ENCODE measurements at places on chromosomes 1 and 21.
A peak's percentile ranks its signal among the peaks of the same experiment; 100 is the strongest.

DNA sequence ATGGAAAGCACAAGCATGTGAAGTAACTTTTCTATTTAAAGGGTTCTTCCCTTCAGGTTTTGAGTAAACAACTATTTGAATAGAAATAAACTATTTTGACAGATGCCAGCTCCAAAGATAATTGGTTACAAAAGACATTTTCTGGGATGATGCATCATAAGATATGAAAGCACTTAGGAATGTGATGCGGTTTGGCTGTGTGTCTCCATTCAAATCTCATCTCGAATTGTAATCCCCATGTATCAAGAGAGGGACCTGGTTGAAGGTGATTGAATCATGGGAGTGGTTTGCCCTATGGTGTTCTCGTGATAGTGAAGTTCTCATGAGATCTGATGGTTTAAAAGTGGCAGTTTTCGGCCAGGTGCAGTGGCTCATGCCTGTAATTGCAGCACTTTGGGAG lies 6.4 kb downstream of the DISP1 start:
- DNase-seq: no peak

GRCh38 chr1:8023995-8024313 lies 2.2 kb downstream of the ERRFI1 start:
- no peak for DNase-seq

GRCh38 chr1:205915354-205915990 lies 27.8 kb downstream of the SLC26A9 start:
- no peak for DNase-seq

GRCh38 chr21:29166323-29166722 lies 35.9 kb downstream of the MAP3K7CL start:
- no peak for DNase-seq

DNA sequence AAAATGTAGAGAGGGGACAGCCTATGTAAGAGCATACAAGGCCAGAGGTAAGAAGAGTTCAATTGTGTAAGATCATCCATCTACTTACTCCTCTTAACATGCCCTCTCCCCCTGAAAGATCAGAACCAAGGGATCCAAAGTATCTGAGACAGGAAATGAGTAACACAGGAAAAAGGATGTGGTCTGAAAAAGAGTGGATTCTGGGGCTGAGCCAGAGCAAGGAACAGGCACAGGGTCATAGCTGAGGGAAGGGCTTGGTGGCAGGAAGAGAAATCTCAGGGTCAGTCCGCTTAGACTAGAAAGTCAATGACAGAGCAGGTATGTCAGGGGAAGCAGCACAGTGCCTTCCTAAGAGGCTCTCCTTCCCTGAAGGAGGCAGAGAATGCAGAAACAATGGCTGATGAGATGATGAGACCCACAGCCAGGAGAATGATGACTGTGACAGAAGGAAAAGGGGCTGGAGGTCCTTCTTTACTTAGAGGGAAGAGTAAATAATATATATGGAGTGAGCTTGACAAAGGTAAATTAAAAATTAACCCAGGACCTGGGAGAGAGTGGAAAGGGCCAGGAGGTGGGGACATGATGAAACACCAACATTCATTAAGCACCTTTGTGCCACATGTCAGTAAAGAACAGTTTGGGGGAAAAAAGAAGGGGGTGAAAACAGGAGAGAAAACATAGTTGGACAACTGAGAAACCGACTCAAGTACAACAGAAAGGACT lies 26.2 kb upstream of the A3GALT2 start:
- no peak for DNase-seq

DNA sequence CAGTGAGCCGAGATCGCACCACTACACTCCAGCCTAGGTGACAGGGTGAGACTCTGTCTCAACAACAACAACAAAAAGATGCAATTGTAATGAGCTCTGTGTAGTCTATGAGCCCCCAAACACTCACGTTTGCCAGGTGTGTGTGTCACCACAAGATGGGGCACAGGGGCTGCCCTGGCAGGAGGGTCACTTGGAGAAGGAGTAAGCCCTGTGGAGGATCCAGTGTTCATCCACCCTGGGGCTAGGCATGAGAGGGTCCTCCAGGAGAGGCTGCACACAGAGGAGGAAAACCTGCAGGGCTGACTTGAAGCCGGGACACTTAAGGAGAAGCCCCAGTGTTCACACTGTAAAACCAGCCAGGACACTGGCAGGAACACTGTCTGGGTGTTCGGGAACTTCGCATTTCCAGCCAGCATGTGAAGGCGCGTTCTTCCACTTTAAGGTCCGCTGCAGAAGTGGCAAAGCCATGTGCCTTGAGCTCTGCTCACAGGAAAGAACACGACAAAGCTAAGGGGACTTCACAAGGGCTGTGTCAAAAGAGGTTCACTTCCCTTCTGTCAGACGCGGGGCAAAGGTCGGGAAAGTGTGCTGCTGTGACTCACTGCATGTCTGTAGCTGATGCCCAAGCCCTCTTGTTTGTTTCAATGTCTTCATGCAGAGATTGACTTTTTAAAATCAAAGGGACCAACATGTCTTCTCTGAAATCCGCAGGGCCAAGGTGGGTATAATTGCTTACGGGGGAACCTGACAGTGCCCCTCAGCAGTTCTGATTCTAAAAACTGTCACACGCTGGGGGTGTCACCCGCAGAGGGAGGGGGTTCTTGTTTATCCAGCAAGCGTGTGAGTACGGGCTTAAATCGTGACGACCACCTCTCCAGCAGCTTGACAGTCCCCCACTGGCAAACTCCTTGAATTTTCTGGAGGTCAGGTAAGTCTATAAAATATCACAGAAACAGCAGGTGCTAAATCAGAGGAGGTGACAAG lies 102.8 kb downstream of the RIPK4 start:
- no peak for DNase-seq

DNA sequence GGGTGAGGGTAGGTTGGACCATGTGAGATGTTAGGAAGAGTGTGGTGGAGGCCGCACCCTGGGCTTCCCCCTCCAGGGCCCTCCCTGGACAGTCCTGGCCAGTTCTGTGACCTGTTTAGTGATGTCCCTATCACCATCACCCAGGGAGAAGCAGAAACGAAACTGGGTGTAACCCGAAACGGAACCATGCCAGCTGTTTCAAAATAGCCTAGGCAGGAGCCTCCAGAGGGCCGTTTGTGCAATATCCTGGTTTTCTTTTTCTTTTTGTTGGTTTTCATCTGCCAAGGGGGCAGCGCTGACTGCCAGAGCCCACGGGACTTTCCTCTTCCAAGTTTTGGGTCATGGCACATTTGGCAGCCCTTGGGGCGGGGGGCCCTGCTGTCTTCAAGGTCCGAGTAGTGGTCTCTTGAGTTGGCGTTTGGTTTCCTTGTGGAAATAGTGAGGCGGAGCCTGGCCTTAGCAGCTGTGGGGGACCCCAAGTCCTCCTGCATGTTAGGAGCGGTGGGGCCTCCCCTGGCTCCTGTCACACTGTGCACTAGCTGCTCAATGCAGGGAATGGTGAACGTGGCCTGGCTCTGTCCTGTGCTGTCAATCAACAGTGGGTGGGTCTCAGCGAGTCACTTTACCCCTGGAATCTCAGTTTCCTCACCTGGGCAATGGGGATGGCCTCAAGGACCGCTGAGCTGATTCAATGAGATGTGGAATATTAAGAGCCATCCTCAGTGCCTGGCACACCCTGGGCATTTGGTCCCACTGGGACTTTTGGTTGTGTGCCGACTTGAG lies 90.7 kb downstream of the ARHGEF10L start:
- DNase-seq: no peak

- DNase-seq: no peak
Observed at GRCh38 chr1:54854381-54855020, 32.5 kb downstream of the DHCR24 start.

DNA sequence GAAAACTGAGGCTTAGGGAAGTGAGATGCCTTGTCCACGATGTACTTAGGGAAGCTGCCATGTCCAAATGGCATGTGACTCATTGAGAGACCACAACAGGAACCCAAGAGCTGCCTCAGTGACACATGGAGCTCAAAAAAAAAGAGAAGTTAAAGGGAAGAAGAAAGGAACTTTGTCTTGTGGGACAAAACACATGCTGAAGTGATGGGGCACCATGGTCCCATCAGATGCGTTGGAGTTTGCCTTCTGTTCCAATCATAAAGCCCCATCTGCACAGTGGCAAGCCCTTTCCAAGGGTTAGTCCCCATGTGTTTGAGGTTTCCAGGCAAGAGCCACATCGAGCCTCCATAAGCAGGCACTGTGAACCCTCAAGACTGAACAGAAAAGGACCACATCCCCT lies 8.0 kb downstream of the MED8 start:
- DNase-seq: no peak

DNA sequence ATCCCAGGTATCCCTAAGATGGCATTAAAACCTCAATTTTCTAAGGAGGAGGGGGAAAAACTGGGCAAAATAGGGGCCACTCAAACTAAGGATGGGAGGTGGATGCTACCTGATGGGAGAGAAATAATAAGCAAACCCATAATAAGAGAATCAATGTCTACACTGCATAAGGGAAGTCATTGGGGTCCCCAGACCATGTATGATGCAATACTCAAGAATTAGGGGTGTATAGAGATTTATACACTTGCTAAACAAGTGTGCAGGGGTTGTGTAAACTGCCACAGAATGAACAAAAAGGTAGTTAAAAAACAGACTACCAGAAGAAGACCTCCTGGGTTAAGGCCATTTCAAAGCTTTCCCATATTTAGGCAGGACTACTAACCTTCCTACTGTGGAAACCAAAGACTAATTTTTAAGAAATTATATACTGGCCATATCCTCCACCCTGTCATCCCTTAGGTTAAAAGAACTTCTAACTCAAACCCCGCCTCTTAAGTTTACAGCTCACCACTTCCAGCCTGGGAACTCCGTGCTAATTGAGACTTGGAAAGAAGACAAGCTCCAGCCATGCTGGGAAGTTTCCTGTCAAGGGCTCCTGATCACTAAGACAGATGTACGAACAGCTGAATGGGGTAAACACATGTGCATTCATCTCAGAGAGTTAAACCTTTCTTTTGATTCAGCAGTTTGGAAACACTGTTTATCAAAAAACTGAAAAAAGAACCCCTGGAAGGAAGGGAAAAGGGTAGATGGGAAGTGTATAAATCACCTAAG lies 64.4 kb upstream of the TLR5 start:
- no peak for DNase-seq

GRCh38 chr1:1630965-1631781 lies 800 bp upstream of the MMP23B start:
- DNase-seq: no peak

DNA sequence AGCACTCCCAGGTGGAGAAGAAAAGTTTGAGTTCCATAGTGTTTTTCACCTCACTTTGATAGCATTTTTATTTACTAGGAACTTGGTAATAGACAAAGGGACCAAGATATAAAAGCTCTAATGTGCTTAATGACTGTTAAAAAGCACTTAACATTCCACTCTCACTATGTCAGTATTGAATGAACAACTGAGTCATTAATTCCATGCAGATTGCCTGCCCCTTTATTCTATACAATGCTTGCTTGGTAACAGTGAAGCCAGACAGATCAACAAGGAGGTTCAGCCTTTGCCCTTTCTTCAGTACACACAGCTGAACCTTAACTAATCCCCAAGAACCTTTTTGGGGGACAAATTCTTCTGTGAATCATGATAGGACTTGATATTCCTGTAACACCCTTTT lies 425.5 kb downstream of the NUF2 start:
- no peak for DNase-seq

- DNase-seq: no peak
Observed at GRCh38 chr1:58724483-58724882, 24.6 kb upstream of the MYSM1 start.

- no peak for DNase-seq
Observed at GRCh38 chr1:113874012-113874879, 2.7 kb upstream of the PTPN22 start.

GRCh38 chr1:7561331-7561921 lies 209.7 kb upstream of the VAMP3 start:
- DNase-seq: no peak

DNA sequence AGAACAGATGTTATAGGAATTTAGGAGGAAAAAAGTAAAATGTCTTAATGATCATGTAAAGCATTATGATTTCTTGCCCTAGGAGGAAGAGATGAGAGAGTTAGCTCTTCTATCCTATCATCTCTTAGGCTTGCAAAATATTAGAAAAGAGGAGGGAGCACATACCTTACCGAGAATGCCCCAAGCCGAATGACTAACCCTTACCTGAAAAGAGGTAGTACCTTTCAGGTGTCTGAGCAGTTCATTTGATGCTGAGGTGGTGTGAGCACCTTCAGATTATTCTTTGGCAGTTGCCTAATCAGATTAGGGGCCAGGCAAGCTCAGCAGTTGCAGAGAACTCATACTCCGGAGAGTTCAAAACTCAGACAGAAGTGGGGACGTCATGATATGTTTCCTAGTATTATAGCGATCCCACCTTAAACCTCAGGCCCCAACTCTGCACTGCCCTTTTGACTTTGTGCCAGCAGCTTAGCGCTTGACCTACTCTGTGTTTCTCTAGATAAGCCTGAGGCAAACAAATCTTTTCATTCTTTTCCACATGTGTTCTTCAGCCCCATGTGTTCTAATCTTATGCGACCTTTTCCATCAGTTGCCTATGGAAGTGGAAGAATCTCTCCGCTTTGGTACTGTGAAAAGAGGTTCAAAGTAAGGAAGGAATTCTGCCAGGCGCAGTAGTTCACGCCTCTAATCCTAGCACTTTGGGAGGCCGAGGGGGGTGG lies 52.5 kb downstream of the ATP2B4 start:
- no peak for DNase-seq

GRCh38 chr1:19187852-19188251 lies 22.2 kb downstream of the UBR4 start:
- DNase-seq: no peak

DNA sequence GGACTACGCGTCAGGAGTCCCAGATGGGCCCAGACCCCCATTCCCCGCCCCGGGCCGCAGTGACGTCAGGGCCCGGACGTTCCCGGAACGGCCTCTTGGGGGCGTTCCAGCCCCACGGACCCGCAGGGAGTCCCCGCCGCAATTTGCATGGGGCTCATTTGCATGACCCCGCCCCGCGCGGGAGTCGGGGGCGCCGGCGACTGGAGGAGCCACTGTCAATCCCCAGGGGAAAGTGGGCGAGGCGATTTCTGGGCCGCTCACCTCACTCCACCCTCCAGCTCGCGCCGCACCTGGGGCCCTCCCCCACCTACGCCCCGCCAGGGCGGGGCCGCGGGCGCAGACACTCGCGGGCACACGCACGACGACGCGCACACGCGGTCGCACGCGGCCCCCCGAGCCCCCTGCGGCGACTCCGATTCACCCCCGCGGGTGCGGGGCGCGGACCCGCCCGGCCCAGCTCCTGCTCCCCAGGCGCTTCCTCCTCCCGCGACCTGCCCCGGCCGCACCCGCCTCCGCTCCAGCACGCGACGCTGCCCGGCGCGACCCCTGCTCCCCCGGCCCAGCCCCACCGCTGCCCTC lies 13.2 kb downstream of the AGRN start:
- peak; percentile 71 for DNase-seq

DNA sequence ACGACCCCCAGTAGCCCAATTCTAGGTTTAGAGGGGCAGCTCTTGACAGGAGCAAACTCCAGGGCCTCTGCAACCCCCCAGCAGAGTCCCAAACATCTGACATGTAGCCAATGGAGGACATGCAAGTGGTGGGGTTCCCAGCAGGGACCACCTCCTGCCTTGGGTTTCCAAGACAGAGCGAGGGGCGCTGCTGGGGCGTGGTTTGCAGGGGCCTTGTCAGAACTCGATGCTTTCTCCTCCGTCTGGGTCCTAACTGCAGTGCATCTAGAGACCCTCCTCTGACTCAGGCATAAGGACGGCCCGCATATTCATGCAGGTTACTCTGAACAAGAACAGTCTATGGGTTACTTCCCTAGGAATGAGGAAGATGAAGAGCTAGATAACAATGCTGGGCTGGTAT lies 17.2 kb downstream of the EPHX1 start:
- DNase-seq: no peak

All from stimulated activated CD8-positive, alpha-beta memory T cell treated with anti-CD3 and anti-CD28 coated beads, Interleukin-7, amount 100 ng/mL, for 24 hours (primary cell).